ENCODE measurements at places on chromosomes 7 and 10.
A peak's percentile ranks its signal among the peaks of the same experiment; 100 is the strongest.

GRCh38 chr10:34580214-34580613, 234.9 kb downstream of the PARD3 start:
- no peak for DNase-seq

GRCh38 chr7:112739436-112740180, 50.6 kb downstream of the TMEM168 start:
- DNase-seq = no peak

DNA sequence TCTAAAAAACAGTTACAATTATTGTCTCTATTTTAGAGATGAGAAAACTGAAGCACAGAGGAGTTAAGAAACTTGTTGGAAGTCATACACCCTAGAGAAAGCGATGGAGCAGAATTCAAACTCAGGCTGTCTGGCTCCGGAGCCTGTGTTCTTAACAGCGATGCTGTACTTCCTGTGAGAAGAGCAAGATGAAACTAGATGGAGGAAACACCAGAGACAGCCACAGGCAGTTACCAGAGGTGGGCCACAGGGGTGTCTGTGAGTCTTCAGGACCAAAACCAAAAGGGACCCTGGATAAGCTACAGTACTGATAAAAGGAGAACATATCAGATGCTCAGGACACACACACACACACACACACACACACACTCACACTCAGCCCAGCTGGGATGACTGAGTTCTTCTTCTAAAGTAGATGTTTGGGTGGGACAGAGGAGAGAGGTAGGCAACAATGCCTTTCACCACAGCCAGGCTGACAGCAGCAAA, 289.2 kb downstream of the FZD1 start:
- no peak for DNase-seq

DNA sequence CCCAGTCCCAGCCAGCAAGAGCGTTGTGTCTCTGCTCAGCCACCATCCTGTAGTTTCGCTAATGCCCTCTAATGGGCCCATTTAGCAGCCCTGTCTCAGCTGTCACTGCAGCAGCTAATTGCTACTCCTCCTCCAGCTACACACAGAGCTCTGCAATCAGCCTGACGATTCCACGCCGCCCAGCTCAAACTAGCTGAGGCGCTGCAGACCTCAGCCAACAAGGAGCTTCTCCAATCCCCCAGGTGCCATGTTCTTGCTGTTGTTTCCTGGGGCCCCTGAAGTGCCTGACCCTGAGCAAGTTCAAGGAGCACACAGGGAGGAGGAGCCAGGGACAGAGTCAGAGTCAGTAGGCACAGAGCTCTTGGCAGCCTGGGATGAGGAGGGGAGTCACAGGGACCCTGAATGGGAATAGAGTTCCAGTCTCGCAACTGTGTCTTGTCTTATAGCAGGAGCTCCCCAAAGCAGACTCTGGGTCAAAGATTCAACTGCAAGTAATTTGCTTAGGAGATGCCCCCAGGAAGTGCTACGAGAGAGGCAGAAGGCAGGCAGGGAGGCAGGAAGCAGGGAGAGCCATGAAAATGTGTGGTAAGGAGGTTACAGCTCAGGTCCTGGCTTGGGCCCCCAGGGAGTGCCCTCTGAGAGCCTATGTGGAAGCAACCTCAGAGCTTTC, 135.8 kb upstream of the UNC5B start:
- DNase-seq = no peak

DNA sequence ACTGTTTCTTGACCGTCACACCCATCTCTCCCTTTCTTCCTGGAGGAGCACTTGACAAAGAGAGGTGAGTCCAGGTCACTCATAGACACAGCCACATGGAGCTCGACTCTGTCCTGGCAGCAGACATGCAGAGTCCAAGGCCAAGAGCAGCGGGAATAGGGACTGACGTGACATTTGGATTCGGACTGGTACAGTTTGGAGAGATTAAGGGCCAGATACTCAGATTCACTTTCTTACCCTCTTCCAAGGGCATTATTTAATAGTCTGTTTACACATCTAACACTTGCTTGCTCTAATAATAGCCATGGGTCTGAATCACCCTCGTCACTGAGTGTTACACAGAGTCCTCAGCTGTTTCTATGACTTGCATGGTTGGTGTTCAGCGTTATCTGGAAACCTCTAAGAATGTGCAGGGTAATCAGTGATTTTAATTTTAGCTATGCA, 39.2 kb upstream of the OTUD1 start:
- DNase-seq = no peak

- no peak for DNase-seq
These were observed 200.6 kb downstream of the PTPRN2 start for GRCh38 chr7:158386866-158387545.

DNA sequence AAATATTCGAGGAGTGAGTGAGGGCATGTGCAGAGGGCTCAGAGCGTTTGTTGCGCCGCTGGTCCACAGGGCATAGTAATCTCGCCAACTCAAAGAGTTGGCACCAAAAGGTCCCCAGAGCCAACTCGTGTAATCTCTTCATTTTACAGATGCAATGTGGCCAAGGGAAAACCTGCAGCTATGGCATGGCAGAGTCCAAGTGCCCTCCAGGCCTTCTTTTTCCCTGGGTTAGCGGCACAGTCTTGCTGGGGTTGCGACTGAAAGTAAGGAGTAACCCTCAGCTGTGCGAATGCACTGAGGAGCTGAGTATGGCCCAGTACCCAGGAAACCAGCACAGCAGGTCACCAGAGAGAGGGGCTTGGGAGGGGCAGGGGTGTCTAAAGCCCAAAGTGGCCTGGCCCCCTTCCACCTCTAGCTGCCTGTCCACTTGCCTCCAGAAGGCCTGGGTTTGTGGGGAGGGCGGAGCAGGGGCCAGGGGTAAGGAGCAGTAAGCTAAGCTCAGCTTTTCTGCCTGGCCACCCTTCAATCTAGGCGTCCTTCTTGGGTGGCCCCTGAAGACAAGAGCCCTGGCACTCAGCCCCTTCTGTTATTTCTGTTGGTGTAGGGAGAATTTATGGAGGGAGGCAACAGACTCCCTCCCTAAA, 3.3 kb upstream of the GAD2 start:
- DNase-seq = no peak

GRCh38 chr10:78634835-78635234, 433.9 kb upstream of the ZMIZ1 start:
- DNase-seq = no peak

GRCh38 chr7:109529712-109530111, 960.0 kb downstream of the DNAJB9 start:
- no peak for DNase-seq

- no peak for DNase-seq
These were observed 69.7 kb upstream of the MGMT start for GRCh38 chr10:129397198-129397974.

- peak; percentile 50 for DNase-seq
These were observed 74.8 kb downstream of the HIPK2 start for GRCh38 chr7:139702811-139703486.

GRCh38 chr10:97228130-97228774, 42.5 kb upstream of the SLIT1 start:
- no peak for DNase-seq

- DNase-seq = no peak
These were observed 65.2 kb upstream of the FAM20C start for GRCh38 chr7:127064-127598.

GRCh38 chr7:1735262-1735661, 65.2 kb downstream of the ELFN1 start:
- DNase-seq = no peak

GRCh38 chr10:58806970-58807628, 294.4 kb downstream of the BICC1 start:
- DNase-seq = no peak

DNA sequence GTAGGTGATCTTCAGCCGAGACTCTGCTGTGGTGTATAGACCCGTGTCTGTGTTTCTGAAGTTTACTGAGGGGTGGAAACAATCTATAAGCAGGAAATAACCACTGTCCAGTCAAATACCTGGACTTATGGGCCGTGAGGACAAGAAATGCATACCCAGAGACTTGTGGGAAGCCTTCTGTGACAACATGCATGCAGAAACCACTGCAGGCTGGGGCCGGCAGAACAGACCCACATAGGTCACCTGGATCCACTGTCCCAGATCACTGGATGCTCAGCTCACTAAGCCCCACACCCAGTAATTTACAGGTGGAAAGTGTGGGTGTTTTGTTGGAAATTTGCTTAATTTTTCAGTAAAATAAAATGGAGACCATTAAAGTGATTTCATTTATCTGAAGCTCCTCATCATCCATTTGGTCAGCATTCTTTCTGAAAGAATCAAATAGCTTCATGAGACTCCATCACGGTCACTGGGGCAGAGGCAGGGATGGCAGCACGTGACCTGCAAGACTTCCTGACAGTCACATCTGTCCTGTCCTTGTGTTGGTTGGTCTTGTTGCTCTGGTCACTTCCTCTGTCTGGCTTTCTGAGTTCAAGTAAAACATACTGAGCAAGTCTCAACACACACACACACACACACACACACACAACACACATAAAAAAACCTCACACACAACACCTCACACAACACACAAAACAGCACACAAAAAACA, 108.3 kb downstream of the TNS3 start:
- peak; percentile 63 for DNase-seq

DNA sequence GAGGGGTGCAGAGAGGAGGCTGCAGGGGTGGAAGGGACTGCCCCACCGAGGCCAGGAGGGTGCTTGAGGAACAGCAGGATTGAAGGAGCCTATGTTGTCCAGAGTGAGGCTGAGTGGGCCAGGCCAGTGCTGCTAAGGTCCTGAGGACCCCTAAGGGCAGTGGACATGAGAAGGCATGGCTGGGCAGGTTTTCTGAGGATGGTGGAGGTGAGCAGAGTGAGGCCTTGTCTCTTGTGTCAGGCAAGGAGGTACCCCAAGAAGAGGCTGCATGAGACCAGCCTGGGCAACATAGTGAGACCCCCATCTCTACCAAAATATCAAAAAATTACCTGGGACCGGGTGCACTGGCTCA, 5.2 kb downstream of the SH2B2 start:
- DNase-seq = no peak

DNA sequence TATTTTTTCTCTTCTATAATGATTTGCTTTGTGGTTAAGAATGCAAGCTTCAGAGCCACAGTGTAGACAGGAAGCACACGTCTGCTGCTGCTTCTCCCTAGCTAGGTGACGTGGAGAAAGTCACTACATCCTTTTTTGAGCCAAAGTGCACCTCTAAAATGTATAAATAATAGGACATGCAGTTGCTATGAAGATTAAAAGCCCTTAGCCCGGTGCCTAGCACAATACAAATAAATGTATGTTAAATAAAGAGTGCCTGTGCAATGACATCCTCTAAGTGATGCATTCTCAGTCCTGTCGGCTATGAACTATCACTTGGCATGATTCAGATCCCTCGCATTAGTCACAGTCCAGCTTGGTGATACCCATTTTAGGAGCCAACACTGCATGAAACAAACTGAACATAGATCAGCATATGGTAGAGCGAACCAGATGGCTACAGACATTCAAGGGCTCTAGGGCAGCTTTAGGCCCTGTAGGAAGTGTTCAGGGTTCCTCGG, 4.8 kb upstream of the TRDMT1 start:
- DNase-seq = peak; percentile 57

- DNase-seq = no peak
These were observed 98.6 kb downstream of the DNAJC1 start for GRCh38 chr10:21904930-21905329.

- DNase-seq = peak; percentile 57
These were observed 108.7 kb downstream of the TBXAS1 start for GRCh38 chr7:139937715-139938114.

DNA sequence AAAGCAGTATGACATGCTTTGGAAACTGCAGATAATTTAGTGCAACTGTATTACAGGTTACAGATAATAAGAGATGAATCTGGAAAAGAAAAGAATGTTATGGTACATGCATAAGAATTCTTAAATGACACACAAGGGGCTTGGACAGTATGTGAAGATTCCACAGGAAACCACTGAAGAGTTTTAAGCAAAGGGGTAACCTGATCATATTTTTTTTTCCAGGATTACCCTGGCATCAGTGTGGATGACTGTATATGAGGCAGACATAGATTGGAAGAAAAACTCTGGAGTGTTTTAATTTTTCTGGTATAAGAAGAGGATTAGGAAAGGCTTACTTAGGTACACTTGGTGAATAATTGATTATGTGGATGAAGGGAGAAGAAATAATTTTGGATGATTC, 8.1 kb downstream of the TFPI2 start:
- no peak for DNase-seq

- DNase-seq = no peak
These were observed 20.1 kb upstream of the NMT2 start for GRCh38 chr10:15188603-15189002.

DNA sequence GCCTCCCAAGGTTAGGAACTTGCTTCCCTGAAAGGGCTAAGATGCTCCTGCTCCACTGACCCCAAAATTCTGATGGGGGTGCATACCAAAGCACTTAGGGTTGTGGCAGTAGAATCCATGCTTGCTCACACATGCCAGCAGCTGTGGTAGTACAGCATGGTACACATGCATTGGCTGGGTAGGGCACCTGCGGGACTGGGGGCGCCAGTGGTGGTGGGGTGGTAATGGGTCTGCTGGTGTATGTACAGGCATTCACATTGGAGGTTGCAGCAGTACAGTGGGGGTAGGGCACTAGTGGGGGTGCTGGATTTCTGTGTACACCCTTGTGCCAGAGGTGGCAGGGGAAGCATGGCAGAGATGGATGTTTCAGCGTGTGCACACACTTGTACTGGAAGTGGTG, 72.3 kb upstream of the TAS2R16 start:
- DNase-seq = no peak

- DNase-seq = no peak
These were observed 290.1 kb downstream of the TCERG1L start for GRCh38 chr10:131021246-131021895.

DNA sequence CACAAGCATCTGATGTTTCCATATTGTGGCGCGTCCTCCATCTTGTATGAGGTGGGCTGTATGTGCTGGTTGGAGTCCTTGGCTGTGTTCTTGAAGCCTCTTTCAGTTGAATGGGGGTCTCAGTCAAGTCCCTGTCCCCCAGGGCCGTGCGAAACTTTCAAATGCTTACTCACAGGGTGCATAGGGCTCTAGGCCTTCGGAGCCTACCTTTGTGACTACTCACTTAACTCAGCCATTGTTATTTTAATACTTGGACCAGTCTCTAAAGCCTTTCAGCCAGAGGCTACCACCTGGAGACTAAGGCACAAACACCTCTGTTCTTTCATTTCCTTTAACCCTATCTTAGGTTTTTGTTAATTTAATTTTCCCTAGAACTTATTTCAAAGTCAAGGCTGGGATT, 785.9 kb downstream of the GATA3 start:
- no peak for DNase-seq

DNA sequence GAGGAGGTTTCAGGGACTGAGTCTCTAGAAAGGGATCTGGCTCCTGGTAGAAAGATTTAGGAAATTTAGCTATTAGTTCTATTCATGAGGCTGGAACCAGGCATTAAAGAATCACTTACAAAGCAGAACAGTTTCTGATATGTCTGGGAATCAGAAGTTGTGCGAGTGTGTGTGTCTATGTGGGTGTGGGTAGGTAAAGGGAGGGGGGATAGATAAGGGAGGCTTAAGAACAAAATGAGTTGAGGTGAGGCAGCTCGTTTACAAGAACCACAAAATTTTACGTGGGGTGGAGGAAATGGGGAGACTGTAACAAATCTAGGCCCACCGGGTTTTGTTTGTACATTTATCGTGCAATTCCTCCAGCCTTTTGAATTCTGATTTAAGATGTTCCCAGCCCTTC, 90.7 kb downstream of the SAMD9 start:
- DNase-seq = no peak

GRCh38 chr7:47586925-47587324, 5.0 kb upstream of the TNS3 start:
- no peak for DNase-seq

Data from CD14-positive monocyte (primary cell).